ENCODE measurements at places on chromosomes 1 and 21.

DNA sequence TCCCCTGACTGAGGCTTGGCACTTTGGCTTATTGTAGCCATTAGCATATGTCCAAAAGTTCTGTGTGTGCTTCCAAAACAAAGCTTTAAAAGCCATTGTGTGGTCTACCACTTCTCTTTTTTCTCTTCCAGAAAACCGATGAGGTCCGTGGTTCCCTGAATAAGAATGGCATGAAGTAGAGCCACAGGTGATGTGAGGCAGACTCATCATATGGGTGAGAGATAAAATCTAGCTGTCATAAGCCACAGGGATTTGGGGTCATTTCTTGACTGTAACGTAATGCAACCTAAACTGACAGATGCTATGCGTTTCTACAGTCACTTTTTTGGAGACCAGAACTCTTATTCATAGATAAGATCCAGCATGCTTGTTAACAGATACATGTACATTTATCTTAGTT lies 7.0 kb upstream of the GREM2 start:
- DNase-seq: no peak

GRCh38 chr1:98981917-98982513 lies 22.6 kb downstream of the PLPPR5 start:
- peak; percentile 32 for DNase-seq

- no peak for DNase-seq
Measured at GRCh38 chr1:156402331-156403020, 33.5 kb downstream of the RHBG start.

DNA sequence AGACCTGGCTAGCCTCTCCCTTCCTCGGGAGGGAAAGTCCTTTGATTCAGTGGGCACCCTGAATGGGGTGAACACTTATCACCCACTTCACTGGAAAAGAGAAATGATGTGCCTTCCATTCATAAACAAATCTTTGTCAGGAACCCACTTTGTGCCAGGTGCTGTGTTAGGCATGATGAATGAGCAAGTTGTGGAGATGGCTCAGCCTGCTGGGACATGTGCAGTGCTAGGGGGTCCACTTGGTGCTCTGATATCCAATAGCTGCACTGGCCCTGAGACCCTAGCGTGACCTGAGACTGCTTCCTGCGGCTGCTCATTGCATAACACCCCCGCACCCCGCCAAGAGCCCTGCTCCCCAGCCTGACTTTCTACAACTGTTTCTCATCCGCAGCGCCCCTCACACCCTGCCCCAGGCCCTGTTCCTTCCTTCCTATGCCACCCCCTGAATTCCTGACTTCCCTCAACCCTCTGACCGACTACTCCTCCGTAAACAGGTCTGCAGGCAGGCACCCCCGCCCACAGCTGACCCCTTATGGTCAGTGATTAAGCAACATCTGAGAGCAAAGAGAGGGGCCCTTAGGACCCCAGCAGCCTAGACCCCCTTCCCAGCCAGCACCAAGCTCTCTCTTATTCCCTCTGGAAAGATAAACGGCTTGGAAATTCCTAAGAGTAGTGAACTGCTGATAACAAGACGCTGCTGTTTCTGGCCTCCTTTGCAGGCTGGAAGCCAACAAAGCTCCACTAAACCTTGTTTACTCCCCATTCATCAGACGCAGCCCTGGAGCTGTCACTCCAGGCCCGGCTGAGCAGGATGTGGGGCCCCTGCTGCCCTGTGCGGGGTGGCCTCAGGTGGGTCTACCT lies 12.9 kb downstream of the CSRP1 start:
- DNase-seq: no peak

- no peak for DNase-seq
Measured at GRCh38 chr1:64701071-64701470, 43.8 kb upstream of the RAVER2 start.

- no peak for DNase-seq
Measured at GRCh38 chr1:15736038-15736891, at the start of gene SLC25A34. Gene SLC25A34, plus strand, starts transcription at chr1:15736258. Its CDS starts 228 bp downstream, at chr1:15736486.

- no peak for DNase-seq
Measured at GRCh38 chr1:24329331-24329730, 10.2 kb downstream of the GRHL3 start.

- no peak for DNase-seq
Measured at GRCh38 chr1:115031595-115031994, 2.0 kb downstream of the TSHB start.

DNA sequence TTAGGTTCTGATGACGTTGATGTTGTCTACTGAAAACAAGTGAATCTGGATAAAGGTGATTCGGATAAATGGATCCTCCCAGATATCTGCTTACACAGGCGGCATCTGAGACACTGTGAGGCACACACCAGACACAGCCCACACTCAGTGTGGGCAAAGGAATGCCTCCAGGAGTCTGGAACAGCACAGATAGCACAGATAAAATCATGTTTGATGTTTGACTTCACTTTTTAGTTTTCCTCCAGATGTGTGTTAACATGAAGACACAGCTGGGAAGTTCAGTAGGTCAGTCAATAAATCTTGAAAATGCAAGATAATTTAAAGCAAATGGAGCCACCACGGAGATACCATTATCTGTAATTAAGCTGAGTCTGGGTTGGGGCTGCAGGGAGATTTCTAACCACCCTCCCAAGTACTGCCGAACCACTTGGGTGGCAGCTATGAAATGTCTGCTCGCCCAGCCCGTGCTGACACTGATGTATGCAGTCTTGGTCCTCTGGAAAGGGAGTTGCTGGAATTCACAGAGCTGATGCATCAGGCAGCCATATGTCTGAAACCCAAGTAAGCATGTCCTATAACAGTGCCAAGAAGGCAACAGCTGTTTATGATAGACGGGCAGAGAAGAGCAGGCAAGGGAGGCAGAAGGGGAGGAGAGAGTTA lies 11.7 kb downstream of the CAPN9 start:
- peak; percentile 45 for DNase-seq

- no peak for DNase-seq
Measured at GRCh38 chr1:157240495-157241184, 102.4 kb upstream of the ETV3 start.

- DNase-seq: no peak
Measured at GRCh38 chr1:32485554-32486255, 20.8 kb downstream of the ZBTB8B start.

- no peak for DNase-seq
Measured at GRCh38 chr1:2459757-2460156, 16.3 kb upstream of the PLCH2 start.

DNA sequence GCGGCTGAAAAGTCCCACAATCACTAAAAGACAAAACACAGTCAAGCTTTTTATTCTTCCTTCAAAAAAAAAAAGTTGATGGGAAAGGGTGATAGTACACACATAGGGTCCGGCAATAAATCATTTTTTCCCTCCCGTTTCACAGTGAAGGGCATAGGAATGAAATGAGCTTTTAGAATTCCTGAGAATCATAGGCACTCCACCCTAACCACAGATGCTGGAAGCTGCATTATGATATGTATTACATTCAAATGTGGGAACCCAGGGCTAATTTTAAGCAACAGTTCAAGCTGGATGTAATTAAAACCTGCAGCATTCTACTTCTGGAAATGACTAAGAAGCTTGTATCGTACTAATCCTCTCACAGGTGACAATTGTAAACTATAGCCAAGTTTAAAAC lies 75.7 kb upstream of the KCNJ15 start:
- peak; percentile 58 for DNase-seq

GRCh38 chr1:237921306-237921705 lies 30.6 kb upstream of the ZP4 start:
- DNase-seq: no peak

DNA sequence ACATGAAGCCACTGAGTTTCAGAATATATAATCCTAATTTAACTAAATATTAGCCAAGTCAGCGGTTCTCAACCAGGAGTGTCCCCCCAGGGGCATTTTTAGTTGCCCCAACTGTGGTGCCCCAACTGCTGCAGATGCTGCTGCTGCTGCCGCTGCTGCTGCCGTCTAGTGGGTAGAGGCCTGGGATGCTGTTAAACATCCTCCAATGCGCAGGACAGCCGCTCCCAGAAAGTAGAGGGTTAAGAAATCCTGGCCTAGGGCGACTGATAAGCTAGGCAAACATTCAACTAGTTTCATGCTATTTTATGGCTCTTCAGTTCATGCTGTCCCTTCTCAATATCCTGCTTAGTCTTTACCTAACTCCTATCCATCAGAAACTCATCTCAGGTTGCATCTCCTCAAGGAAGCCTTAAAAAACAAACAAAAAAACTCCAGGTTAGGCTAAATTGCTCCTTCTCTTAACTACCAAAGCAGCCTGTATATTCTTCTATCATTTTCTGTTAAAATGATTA lies 9.9 kb upstream of the DCAF6 start:
- DNase-seq: no peak

- no peak for DNase-seq
Measured at GRCh38 chr1:26307363-26307781, 936 bp upstream of the UBXN11 start.

DNA sequence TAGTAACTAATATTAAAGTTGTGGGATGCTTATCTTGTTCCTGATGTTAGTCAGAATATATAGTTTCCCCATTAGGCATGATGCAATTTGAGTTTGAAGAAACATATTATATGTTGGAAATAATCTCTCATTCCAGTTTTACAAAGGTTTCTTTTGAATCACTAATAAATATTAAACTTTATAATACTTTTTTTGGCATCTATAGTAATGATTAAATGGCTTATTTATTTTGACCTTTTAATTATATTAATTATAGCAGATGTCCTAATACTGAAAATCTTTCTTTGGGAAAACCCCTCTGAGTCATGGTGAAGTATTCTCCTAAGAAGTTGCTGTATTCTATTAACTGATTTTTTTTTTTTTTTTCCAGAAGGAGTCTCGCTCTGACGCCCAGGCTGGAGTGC lies 28.5 kb upstream of the PTGS2 start:
- DNase-seq: no peak

DNA sequence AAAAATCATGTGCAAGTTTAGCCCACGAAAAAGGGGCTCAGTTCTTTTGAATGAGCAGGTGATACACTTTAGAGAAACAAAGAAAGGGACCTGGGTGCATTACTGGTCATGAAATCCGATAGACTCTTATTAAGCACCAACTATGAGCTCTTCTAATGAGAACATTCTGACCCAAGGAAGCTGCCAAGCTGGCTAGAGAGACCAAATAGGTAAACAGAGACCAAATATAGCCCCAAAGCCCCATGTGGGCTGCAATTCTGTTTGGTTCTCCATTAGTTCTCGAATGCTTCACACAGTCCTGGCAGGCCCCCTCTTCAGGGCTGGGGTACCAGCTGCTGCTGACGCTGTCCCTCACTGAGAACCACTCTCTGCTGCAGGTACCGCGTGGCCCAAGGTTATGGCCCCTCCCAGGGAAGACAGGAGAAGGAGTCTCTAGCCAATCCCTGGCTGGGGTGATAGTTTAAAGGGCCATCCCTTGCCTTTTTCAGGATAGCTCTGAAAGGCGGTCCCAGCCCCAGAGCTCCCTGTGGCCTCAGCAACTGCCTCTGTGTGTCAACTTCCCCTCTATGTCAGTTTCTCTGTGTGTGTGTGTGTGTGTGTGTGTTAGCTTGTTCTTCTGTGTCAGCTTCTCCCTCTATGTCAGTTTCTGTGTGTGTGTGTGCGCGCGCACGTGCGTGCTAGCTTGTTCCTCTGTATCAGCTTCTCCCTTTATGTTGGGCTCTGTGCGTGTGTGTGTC lies 7.1 kb upstream of the UBXN10 start:
- DNase-seq: no peak

DNA sequence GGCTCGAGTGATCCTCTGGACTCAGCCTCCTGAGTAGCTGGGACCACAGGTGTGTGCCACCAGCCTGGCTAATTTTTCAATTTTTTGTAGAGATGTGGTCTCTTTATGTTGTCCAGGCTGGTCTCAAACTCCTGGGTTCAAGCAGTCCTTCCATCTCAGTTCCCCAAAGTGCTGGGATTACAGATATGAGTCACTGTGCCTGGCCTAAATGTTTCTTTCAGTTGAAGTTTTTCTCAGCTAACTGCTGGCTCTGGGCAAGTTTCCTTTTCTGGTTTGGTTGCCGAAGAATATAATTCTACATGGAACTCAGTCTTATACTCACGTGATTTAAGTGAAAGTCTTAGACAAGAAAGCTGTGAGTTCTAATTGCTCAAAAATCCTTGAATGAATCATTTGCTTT lies 57.0 kb downstream of the SASS6 start:
- no peak for DNase-seq

GRCh38 chr1:76317299-76317900 lies 242.9 kb downstream of the ST6GALNAC3 start:
- no peak for DNase-seq

DNA sequence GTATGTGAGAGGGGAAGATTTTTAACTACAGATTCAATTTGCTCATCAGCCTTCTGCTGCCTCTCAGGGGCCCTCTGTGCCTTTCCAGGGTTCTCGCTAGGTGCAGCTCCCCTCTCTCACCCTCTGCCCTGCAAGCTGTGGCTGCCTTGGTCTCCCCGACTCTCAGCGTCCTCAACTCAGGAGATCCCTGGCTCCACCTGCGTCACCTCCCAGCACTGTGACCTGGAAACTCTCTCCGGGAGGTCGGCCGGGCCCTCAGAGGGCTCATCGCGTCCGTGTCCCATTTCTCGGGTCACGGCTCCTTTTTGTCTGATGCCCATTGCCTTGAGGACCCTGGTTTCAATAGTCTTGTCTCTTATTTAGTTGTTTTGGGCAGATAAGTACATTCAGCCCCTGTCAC lies 63.5 kb upstream of the ADARB1 start:
- no peak for DNase-seq

- no peak for DNase-seq
Measured at GRCh38 chr1:211638246-211638645, 37.2 kb downstream of the NEK2 start.

GRCh38 chr1:116929961-116930592 lies 20.4 kb downstream of the PTGFRN start:
- DNase-seq: no peak

GRCh38 chr1:25528881-25529517 lies 14.4 kb upstream of the LDLRAP1 start:
- no peak for DNase-seq

DNA sequence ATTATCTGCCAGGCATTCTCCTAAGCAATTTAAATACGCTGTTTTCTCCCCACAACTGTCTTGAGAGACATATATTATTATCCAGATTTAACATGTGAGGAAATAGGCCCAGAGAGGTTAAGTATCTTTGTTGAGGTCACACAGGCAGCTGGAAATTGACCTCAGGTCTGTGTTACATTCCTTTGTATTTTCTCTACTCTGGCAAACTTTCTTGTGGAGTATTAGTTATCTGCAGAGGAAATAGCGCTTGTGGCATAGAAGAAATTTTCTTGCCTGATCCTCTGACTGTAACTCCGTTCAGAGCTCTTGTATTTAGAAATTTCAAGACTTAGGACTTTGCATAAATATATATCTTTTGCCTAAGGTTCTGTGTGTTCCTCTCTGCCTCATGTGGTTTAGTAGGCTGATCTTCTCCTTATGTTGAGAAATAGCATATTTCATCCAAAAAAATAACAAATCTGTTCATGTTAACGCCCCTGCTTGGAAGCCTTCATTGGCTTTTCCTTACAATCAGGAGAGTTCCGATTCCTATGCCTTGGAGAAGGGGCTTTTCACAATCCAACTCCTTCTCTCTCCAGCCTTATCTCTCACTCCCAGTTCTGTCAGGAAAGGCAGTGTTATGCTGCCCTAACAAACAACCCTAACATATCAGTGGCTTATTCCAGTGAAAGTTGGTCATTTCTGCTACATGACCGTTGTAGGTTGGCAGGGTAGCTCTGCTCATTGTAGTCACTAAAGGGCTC lies 2.5 kb upstream of the JUN start:
- DNase-seq: no peak

All from AG08395 (cell line).